Cardiac fibroblast (primary cell): ENCODE measurements at places on chromosomes 7 and 10.

GRCh38 chr10:10818082-10818481, 199.6 kb upstream of the CELF2 start:
- peak; percentile 56 for DNase-seq

DNA sequence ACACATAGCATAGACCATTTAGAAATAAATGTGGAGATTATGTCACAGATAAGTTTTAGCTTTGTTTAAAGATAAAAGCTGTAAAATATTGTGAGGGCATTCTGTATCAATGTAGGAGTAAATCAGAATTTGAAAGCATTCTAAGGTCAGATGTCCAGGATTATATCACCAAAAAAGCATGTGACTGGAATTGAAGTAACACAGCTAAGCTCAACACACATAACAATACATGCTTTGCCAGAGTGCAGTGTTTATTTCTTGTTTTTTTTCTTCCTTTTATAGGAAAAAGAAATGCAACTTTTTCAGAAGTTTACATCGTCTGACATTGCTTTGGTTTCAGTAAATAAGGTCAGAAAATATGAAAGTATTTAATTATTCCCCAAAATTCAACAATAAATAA, 183.4 kb downstream of the HTR7 start:
- no peak for DNase-seq

- no peak for DNase-seq
Measured at GRCh38 chr10:47176903-47177868, 122.8 kb upstream of the GDF10 start.

- no peak for DNase-seq
Measured at GRCh38 chr7:101140746-101141382, 13.4 kb upstream of the AP1S1 start.

GRCh38 chr10:62008196-62008595, 106.7 kb downstream of the ARID5B start:
- DNase-seq = no peak

GRCh38 chr7:17706275-17706674, 234.0 kb downstream of the SNX13 start:
- DNase-seq = no peak

DNA sequence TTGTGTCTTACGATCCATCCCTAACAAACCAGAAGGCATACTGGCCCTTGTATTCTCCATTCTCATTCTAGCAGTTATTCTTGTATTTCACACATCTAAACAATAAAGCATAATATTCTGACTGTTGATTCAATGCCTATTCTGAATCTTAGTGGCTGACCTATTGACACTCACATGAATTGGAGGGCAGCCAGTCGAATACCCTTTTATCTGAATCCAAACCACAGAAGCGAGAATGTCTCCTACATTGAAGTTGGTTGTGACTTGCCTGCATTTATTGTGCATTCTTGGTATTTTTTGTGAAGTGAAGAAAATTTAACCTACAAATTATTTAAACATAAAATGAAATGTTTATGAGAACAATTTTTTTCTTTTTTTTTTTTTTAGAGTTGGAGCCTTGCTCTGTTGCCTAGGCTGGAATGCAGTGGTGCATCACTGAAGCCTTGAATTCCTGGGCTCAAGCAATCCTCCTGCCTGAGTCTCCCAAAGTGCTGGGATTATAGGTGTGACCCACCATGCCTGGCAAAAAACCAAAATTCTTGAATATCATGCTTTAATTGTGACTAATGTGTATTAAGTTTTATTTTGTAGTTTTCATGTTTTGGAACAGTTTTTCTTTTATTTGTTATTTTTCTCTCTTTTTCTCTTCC, 22.7 kb downstream of the EXOC4 start:
- peak; percentile 71 for DNase-seq

DNA sequence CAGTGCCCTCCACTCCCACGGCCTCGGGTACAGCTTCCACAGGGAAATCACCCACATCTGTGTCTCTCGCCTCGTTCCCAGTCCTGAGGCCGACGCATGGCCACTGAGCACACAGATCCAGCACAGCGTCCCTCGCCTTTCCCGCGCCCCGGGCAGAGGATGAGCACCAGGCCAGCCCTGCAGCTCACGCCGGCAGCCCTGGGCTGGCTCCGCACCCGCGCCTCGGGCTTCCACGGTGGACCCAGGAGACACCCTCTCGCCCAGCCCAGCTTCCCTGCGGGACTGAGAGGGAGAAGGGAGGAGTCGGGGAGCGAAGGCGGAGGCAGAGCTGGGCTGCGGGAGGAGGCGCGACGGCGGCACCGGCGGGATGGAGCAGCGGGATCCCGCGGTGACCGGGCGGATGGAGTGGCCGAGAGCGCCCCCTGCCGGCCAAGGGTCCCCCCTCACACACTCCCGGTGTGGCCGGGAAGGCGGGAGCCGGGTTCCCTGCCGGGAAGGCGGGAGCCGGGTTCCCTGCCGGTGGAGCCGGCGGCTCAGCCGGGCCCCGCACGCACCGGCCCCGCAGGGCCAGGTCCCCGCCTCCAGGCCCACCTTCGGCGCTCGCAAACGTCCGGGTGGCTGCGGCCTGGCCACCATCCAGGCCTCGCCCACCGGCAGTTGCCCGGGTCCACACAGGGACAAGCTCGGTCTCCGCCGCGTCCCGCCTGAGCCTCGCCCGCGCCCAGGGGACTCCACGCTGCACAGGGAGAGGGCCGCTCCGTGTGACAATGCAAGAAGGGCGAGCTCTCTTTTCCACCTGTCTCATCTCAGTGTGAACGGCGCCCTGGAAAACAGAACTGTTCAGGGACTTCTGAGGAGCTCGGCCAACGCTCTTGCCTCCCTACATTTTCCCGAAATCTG, 110.3 kb upstream of the LANCL2 start:
- peak; percentile 80 for DNase-seq

DNA sequence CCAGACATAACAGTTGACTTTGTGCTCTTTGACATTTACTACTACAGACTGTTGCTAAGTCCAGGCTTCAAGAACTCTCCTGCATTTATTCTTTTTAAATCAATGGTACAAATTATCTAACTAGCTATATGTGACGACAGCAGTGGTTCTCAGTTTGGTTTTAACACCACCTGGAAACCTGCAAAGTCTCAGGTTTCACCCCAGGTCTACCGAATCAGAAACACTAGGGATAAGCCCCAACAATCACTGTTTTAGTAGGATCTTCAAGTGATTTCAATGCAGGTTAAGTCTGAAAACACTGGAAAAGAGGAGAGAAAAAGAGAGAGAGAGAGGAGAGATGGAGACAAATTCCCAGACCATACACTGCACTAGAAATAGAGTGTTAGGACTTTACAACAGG, 519.0 kb downstream of the PCDH15 start:
- no peak for DNase-seq

- no peak for DNase-seq
Measured at GRCh38 chr10:70557876-70558275, 44.7 kb downstream of the PRF1 start.

GRCh38 chr10:132368881-132369635, 27.9 kb upstream of the PWWP2B start:
- DNase-seq = no peak

GRCh38 chr10:20446561-20447193, 450.4 kb downstream of the NEBL start:
- no peak for DNase-seq

- peak; percentile 82 for DNase-seq
Measured at GRCh38 chr10:63236113-63236935, 103.2 kb downstream of the NRBF2 start.

DNA sequence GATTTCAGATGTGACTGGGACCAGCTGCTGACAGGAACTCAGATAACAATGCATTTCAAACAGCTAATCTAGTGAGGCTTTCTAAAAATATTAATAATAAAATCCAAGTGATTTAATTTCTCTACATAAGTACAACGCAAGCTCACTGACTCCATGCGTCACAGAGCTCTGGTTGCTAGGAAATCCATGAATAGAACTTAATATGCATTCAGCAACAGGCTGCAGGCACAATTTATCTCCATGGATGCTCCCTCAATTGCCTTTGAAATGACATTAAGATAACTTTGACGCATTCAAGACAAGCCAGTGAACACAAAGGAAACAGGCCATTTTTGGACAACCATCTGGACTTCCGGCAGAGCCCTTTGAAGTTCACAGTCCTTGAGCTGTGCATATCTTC, 118.7 kb upstream of the COL1A2 start:
- DNase-seq = peak; percentile 66

DNA sequence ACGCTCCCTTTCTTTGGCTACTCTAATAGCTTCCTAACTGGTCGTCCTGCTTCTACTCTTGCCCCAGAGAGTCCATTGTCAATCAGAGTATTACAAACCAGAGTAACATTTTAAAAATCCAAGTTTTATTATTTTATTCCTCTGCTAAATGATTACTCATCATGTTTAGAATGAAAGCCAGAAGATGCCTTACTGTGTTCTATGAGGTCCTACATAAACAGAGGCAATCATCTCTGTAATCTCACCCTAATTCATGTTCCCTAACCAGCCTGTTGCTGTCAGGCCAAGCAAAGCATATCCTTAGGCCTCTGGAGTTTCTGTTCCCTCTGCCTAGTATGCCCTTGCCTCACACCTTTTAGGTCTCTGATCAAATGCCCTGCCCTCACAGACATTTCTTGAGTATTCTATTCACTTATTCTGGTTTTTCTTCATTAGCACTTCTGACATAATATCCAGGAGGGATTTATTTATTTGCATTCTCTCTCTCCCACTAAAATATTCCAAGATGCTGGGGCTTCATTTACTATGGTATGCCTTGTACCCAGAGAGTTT, 497.5 kb downstream of the PHTF2 start:
- peak; percentile 40 for DNase-seq

DNA sequence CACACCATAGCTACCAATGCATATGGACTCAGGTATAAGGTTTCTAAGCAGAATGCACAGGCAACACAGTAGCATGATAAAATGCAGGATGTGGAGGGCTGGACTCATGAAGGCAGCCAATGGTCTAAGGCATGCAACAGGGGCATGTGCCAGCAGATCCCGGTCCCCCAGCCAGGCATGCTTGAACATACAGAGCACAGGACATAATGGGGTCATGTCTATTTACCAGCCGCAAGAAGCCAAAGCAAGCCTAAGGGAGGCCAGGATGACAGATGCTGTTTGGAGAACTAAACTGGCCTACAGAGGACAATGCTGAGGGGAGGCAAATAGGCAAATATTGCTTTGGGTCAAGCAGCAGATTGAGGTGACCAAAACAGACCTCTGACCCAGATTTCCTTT, 60.0 kb upstream of the PDLIM1 start:
- no peak for DNase-seq

DNA sequence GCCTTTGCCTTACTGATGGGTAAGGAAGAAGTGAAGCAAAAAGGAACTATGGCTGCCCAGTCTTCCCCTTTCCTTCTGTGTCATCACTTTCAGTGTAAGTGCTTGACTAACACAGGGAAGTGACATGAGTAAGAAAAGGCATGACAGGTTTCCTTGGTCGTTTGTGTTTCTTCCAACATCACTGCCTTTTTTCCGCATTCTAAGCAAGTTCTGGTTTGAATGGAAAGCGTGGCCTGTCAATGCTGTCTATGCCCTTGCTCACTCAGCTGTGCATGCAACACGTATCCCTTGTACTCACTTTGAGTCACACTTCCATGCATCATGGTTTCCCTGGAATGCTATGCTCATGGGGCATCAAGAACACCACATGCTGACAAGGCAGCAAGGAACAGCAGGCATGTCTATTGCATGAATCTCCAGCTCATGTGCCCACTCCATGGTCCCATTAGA, 111.8 kb downstream of the OAT start:
- peak; percentile 33 for DNase-seq

- DNase-seq = peak; percentile 65
Measured at GRCh38 chr7:16586081-16586874, 59.3 kb downstream of the ANKMY2 start.

DNA sequence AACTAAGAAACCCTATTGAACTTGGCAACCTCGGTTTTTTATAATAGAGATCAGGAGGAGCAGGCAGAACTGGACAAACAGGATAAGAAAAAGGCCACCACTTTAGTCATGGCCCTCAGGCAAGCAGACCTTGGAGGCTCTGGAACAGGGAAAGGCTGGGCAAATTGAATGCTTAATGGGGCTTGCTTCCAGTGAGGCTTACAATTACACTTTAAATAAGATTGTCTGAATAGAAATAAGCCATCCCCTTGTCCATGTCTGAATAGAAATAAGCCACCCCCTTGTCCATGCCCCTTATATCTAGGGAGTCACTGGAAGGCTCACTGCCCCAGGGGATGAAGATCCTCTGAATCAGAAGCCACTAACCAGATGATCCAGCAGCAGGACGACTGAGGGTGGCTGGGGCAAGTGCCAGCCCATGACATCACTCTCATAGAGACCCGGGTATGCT, 40.6 kb downstream of the AKR1B15 start:
- no peak for DNase-seq

- DNase-seq = peak; percentile 31
Measured at GRCh38 chr10:98446151-98446660, 529 bp downstream of the HPS1 start.

GRCh38 chr7:100567751-100568175, 5.9 kb downstream of the SAP25 start:
- no peak for DNase-seq

- no peak for DNase-seq
Measured at GRCh38 chr7:30182814-30183213, 48.0 kb downstream of the MTURN start.

- no peak for DNase-seq
Measured at GRCh38 chr7:45177801-45178200, 20.2 kb downstream of the RAMP3 start.

- DNase-seq = peak; percentile 74
Measured at GRCh38 chr7:18019555-18019954, 8.1 kb downstream of the PRPS1L1 start.

DNA sequence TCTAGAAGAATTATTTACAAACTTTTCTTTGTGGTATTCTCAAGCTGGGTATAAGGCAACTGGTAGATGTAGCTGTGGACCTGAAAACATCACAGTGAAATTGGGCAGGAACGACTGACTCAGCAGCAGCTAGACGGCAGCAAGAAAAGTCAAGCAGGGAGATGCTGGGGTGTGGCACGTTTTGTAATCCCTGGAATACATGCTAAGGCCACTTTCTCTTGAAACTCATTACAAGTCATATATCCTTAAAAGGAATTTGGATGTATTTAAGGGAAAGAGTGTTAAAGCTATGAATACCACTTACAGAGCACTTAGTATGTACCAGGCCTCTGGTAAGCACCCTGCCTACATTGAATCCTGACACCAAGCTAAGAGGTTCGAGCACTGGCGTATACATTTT, 17.4 kb downstream of the BEND7 start:
- DNase-seq = no peak

GRCh38 chr10:96656198-96656577, 64.1 kb downstream of the PIK3AP1 start:
- DNase-seq = no peak
